Activated CD4-positive, alpha-beta T cell treated with anti-CD3 and anti-CD28 coated beads for 36 hours (primary cell): ENCODE measurements at places on chromosomes 1 and 21. TPM values are rescaled to one million over a fixed set of nuclear protein-coding genes. Genes with fewer than 3 reads are reported as not detected.

Gene BNIPL
- 1.6 TPM for total RNA-seq

DNA sequence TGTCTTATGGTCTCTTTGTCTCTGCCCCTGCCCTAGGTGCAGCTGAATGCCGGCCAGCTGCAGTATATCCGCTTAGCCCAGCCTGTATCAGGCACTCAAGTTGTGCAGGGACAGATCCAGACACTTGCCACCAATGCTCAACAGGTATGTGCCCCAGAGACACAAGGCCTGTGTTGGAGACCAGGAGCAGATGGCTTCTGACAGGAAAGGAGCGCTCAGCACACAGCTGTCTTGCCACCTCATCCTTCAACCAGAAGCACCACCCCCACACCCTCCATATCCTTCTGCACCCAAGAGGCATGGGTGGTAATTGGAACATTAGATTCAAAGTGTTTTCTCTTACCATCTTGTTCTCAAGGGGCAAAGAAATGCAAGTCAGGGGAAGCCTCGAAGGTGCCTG is 17.0 kb upstream of the KCNQ4 start:
- no peak for DNase-seq
- peaks cover 33% of the 10 kb centered on the region for H3K4me1 ChIP-seq
- H3K4me3 ChIP-seq, result no peak overlapping the region
- H3K27ac ChIP-seq, result no peak overlapping the region
- H3K36me3 ChIP-seq, result peaks cover 63% of the 10 kb centered on the region

GRCh38 chr1:176885341-176885740 is 279.2 kb downstream of the ASTN1 start:
- H3K4me3 ChIP-seq, result no peak overlapping the region
- peaks cover 13% of the 10 kb centered on the region for H3K27me3 ChIP-seq
- no peak for DNase-seq
- no peak overlapping the region for H3K27ac ChIP-seq
- no peaks in the 10 kb centered on the region for H3K36me3 ChIP-seq

GRCh38 chr21:17146426-17146825 is 366.4 kb upstream of the CXADR start:
- H3K27me3 ChIP-seq, result no peaks in the 10 kb centered on the region
- DNase-seq, result no peak
- no peak overlapping the region for H3K27ac ChIP-seq

- no peaks in the 10 kb centered on the region for H3K4me1 ChIP-seq
- DNase-seq, result no peak
- no peaks in the 10 kb centered on the region for H3K27me3 ChIP-seq
- H3K27ac ChIP-seq, result no peak overlapping the region
Measured at GRCh38 chr1:151482017-151482416, 22.7 kb upstream of the POGZ start.

GRCh38 chr1:85549244-85549643 is 31.3 kb upstream of the CCN1 start:
- no peak overlapping the region for H3K4me3 ChIP-seq
- DNase-seq, result no peak

- no peaks in the 10 kb centered on the region for H3K27me3 ChIP-seq
- peak; percentile 22 for DNase-seq
- H3K4me3 ChIP-seq, result no peak overlapping the region
- H3K36me3 ChIP-seq, result no peaks in the 10 kb centered on the region
- no peaks in the 10 kb centered on the region for H3K4me1 ChIP-seq
- H3K27ac ChIP-seq, result no peak overlapping the region
Measured at GRCh38 chr21:25188677-25189079, 418.6 kb downstream of the MRPL39 start.

DNA sequence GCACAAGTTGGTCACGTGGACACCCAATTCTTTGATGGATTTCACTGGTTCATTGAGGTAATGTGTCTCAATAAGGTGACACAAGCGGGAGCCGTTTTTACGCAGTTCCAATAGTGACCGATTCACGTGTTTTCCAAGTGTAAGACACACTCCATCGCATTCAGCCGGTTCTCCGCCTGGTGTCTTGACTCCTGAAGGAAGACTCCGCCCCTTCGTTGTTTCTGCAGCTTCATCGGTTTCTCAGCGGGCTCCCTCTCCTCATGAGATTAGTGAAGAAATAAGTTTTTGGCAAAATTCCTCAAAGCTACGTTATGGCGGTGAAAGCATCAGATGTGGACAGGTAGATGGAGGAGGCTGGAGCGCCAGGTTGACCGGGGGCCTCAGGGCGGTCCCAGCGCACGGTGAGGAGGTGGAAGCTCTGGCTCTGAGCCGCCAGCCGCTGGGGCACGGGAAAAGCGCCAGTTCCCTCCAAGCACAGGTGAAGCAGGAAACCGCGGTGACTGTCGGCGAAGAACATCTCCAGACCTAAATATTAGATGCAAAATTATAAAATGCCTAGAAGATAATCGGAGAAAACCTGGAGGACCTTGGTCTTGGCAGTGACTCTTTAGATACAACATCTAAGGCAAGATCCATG is 21.0 kb downstream of the CD2 start:
- no peak for DNase-seq
- H3K27me3 ChIP-seq, result no peaks in the 10 kb centered on the region
- peak overlapping the region; percentile 93 for H3K4me3 ChIP-seq
- peaks cover 71% of the 10 kb centered on the region for H3K4me1 ChIP-seq
- H3K27ac ChIP-seq, result peak overlapping the region; percentile 100
